ENCODE measurements at places on chromosomes 6 and 20.

DNA sequence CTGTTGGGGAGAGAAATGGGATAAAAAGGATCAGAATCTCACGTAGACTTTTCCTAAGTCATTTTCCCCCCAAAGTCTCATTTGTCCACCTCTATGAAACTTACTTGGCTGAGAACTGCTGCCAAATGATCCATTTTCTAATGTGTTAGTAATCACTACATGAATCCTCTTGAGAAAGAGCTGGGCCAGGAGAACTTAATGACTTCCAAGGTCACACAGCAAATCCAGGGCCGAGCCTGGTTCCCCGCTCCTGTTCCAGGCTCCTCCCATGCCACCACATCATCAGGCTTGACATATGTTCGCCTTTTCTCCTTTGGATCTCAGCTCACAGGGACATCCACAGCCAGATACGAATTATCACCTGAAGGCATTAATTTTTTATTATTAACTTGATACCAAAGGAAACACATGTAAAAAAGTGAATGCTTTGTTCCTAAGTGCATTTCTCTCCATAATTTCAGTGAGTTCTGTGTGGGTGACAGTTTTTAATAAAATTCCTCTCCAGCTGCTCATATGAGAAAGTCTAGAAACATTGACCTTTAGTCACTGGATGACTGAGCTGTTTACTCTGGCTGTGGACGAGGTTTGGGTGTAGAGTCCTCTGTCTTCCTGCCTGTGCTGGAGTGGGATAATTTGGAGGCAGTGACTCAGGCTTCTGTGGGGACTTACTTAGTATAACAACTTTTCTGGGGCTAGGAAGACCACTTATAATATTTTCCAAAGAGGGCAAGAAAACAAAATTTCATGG lies 276.3 kb downstream of the PAX1 start:
- DNase-seq, result no peak

GRCh38 chr6:125104425-125104824 lies 49.1 kb upstream of the TPD52L1 start:
- no peak for DNase-seq

- DNase-seq, result no peak
Observed at GRCh38 chr20:37920679-37921322, 17.9 kb downstream of the VSTM2L start.

- DNase-seq, result no peak
Observed at GRCh38 chr20:53859684-53860083, 210.7 kb downstream of the BCAS1 start.

- no peak for DNase-seq
Observed at GRCh38 chr20:51810155-51811041, 8.1 kb upstream of the SALL4 start.

DNA sequence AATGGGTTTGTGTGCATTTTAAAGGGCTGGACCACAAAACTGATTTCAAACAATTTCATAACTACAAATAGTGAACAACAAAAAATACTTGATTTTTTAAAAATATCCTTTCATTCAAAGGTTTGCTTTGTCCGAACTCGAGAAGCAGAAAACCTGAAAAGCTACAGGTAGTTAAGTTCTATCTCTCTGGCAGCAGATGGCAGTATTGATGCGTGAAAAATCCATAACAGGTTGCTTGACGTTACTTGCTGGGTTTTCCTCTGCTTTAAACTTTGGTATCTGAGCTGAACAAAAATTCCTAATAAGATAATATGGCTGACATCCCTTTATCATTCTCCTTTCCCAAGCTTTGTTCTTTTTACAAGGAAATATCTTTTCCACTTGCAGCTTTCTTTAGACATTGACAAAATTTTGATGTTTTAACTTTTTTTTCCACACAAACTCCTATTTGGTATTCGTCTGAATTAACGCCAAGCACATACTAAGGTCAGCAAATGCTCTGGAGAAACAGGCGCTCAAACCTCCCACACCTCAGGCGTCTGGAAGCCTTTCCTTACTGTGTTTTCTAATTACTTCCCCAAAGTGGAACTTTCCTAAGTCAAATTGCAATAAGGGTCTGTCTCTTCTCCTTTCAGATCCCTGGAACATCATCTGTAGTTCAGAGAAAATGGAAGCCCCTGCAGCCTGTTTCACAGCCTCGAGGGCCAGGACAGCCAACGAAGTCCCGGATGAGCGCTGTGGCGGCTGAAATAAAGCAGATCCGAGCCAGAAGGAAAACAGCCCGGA lies 50.3 kb upstream of the GFRAL start:
- no peak for DNase-seq

DNA sequence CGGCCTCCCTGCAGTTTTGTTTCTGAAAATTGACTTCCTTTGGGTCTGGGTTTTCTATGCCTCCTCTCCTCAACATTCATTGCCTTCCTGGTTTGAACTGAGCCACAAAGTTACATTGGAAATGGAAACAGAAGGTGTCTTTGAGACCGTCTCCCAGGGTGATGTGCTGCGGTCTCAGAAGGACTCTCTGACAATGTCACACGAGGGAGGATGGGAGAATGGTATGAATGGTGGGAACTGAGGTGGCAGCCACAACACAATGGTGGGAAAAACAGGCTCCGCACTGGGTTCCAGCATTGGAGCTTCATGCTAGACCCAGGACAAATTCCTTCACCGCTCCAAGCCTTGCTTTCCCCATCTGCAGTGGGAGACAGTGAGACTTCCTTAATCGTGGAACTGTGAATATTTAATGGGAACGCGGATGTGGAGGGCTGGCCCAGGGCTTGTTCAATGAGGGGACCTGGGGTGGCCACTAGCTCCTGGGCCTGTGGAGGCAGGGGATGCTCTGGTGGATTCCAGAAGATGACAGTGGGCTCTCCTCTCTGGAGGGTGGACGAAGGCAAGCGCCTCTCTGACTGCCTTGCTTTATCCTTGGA lies 73.9 kb downstream of the KCNB1 start:
- DNase-seq, result no peak

DNA sequence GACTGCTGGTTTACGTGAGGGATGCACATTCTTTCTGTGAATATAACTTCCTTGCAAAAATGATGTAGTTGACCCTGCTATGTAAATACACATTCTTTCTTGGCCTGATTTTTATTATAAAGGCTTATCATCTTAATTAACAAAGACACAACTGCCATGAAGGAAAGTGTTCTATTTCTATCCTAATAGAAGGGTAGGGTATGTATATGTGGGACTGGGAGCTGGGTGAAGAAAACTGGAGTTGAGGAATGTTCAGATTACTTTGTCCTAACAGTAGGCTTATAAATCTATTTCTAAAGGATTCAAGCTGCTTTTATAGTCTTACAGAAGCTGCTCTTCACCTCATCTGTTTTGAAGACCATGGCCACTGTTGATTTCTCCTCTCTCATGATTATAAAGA lies 76.5 kb upstream of the RGS17 start:
- no peak for DNase-seq

- DNase-seq, result no peak
Observed at GRCh38 chr6:122788208-122788607, 850 bp upstream of the SMPDL3A start.

- no peak for DNase-seq
Observed at GRCh38 chr6:133227344-133227743, 13.8 kb upstream of the EYA4 start.

GRCh38 chr20:62191781-62192559 lies 9.1 kb downstream of the MTG2 start:
- no peak for DNase-seq

DNA sequence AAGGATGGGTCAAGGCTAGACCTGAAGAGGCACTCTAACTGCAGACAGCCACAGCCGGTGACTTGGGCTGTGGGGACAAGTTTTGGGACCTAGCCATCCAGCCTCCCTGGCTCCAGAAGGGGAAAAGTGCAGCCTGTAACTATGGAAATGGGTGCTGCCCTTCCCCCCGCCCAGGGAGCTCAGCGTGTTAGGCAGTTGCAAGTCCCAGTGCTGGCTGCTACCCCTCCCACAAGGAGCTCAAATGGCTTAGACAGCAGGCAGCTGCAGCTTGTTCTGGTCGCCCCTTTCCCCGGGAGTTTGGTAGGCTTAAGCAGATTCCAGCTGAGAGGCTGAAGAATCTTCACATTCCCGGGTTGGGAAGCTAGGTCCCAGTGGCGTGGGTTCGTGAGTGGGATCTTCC lies 162.6 kb downstream of the FAM83B start:
- no peak for DNase-seq

DNA sequence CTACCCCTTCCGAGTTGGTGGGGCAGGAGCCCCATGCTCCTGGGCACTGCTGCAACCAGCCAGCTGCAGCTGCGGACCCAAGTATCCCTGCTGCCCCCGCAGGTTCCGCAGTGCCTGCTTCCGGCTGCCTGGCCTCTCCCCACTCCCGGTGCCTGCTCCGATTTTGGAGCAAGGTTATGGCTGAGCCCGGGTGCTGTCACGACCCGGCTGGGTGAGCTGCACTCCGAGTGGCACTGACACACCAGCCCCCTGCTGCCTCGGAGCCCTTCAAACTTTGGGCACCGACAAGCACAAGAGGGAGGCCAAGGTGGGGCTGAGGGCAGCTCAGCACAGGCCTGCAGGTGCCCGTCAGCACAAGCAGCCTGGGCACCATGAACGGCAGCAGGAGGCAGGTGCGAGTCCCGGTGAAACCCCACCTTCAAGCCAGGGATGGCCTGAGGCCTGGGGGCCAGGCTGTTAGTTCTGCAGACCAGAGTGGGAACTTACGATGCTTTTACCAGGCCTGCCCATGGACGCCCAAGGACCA lies 25.9 kb upstream of the HACE1 start:
- no peak for DNase-seq

DNA sequence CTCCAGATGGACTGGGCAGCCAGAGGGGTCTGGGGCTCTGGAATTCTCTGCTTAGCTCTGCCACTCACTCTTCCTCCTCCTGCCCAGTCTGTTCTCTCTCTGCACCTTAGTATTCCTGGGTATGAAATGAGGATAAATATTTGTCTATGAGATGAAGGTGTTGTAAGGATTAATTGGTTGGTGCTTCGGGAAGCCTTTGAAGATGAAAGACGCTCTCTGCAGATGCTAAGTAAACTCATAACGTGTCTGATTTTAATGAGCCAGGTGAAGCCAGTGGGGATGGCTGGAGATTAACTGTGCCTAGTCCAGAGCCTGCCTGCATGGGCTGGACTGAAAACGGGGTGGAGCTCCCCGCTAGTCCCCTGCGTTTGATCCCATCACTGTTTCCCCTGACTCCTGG lies 23.1 kb upstream of the TCP11 start:
- DNase-seq, result no peak

GRCh38 chr6:113651120-113651519 lies 206.0 kb upstream of the MARCKS start:
- DNase-seq, result no peak

- no peak for DNase-seq
Observed at GRCh38 chr6:125886021-125886420, 70.5 kb upstream of the HINT3 start.

DNA sequence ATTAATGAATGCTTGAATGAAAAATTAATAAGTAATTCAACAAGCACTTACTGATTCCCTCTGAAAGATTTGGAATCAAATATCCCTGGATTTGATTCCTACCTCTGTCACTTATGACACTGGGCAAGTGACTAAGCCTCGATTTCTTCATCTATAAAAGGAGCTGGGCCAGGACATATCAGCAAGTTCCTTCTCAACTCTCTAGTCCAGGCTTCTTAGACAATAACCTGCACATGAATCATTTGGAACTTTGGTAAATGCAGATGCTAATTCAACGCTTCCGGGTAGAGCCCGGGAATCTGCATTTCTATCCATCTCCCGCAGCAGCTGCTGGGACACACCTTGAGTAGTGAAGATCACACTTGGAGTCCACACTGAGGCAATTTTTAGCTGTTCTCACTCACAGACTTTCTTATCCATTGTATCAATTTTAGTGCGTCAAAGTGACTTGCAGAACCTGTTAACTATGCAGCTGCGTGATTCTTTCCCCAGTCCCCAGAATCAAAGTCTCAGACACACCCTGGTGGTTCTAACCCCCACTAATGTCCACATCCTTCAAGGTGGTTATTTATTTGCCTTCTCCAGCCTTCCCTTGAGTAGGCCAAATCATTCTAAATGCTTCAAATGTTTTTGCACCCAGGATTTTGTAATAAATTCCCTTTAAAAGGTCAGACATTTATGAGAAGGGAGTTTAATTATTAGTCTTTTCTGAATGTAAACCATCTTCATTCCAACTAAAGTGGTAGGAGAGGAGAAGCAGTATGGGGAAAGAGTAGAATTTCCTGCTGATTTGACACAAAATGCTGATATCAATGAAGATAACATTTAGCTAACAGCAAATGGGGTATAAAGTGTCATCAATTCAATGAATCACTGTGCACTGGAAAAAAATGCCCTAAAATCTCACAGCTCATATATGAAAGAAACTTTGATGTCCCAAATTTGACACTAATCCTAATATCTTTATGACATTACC lies 26.0 kb upstream of the CCND3 start:
- DNase-seq, result no peak

DNA sequence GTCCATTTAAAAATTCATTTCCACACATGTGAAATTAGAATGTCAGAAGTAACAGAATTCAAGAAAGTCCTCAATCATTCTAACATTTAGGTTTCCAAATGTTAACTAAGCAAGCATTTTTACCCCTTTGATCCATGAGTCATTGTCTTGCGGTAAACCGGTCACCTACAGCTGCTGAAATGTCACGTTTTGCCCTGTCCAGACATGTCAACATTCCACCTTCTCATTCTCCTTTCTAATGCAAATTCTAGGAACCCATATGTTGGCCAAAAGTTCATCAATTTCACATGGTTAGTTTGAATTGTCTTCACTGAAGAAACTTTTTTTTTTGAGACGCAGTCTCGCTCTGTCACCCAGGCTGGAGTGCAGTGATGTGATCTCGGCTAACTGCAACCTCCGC lies 117.2 kb downstream of the IPCEF1 start:
- DNase-seq, result no peak

GRCh38 chr6:124069230-124069950 lies 265.7 kb downstream of the NKAIN2 start:
- no peak for DNase-seq

GRCh38 chr6:140713495-140713894 lies 1339.0 kb upstream of the CITED2 start:
- no peak for DNase-seq

- DNase-seq, result no peak
Observed at GRCh38 chr6:28462401-28462800, 19.1 kb upstream of the ZSCAN23 start.

DNA sequence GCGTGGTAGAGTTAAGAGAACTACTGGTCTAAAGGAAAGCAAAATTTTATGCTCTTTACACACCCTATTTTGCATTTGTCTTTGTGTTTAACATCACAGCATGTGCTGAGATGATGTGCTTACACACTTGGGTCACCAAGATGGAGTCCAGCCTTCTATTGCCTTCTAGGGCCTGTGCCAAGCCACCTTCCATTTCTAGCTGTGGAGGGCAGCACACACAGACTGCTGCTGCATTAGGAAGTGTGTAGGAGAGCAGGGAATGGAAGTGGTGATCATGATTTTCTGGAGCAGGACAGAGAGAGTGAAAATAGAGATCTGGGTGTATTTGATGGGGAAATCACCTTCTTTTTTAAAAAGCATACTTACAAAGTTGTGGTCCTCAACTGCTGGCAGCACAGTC lies 191.6 kb downstream of the SOX4 start:
- no peak for DNase-seq
